Stimulated activated CD8-positive, alpha-beta memory T cell treated with anti-CD3 and anti-CD28 coated beads, Interleukin-7, amount 100 ng/mL, for 1 hour (primary cell): ENCODE measurements at places on chromosomes 4 and X.

GRCh38 chr4:78288327-78288726 lies 231.2 kb downstream of the FRAS1 start:
- no peak for DNase-seq

DNA sequence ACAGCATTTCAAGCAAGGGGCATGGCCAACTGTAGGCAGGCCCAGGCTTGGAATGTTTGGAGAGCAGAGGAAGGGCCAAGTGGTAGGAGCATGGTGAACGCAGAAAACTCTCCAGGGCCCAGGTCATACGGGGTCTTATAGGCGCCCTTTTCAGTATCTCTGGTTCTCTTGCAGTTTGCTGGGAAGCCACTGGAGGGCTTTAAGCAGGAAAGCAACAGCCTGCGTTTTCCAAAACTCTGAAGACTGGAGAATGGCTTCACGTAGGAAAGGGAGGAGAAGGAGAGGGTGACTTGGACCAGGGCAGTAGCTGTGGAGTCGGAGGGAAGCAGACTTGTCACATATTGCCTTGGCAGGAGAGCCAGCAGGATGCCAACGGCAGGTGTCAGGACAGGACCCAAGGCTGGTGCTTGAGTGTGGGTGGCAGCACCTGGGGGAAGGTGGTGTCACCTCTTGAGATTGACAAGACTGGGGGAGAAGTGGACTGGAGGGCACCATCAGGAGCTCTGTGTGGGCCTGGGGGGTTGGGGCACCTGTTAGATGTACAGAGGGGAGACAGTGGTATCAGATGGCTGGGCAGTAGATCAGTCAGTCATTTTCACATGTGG lies 21.9 kb downstream of the TKTL1 start:
- no peak for DNase-seq

DNA sequence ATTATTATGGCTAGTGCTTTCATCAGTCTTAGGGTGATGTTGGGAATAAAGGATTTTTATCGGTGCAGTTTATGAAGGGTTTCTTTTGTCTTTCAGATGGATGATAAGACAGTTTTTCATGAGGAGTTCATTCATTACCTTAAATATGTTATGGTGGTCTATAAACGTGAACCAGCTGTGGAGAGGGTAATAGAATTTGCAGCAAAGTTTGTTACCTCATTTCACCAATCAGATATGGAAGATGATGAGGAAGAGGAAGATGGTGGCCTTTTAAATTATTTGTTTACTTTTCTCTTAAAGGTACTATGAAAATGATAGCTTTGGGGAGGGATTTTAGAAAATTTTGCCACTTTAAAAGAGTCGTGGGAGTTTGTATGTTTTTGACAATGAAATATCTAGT lies 1.3 kb downstream of the NCAPG start:
- DNase-seq: no peak

DNA sequence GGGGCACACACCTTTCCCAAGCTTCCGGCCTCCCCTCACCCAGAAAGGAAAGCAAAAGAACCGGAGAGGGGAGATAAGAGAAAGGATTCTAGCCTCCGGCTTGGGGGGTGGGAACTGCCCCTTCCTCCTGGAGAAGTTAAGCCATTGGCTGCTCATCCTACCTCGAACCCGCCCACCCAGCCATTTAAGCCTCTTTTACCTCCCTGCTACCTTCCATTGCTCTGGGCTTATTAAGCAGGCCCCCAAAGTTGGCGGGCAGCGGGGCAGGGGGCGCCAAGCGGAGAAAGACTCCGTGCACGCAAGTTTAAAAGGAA lies 2.3 kb downstream of the MAML3 start:
- DNase-seq: no peak
